NCI-H2029 (cell line): ENCODE measurements at places on chromosomes 13 and 19.

DNA sequence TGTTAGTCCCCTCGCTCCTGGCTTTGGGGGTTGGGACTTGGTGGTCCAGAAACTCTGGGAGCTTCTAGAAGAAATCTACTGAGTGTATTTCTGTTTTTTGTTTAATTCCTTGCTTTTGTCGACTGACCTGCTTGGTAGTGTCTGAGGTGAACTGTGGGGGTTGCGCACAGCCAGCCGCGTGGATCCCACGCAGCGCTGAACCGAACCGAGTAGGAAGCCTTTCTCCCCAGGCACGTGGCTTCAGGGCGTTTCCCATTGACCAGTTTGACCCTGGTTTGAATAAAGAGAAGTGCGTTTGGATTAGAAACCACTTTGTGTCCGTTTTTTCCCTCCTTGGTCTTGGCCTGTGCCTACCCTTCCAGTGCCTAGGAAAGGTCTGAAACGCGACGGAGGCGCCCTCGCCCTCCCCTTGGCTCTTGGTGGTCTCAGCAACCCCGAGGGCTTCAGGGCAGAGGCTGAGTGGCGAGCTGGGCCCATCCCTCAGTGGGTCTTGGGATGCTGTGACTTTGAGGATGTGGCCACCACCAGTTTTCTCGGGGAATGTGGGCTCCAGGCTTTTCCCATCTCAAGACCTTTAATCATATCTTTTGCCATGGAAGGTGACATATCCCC lies 2.7 kb upstream of the RPS15 start:
- no peak for DNase-seq

- no peak for DNase-seq
Measured at GRCh38 chr13:37515226-37515625, 83.3 kb downstream of the POSTN start.

DNA sequence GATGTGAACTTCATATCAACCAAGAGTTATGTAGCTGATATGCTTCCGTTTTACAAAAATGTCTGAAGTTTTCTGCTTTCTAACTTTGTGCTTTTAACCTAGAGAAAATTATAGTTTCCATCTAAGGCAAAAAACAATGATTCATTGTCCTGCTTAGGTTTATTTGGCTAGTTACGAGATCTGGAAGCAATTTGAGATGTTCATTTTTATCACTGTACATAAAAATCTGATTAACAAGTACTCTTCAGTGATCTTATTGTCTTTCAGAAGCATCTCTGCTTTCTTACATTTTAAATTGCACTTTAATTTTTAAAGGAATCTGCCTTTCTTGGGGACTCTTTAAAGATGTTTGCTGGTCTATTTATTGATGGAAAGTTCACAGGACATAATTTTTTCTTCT lies 188.1 kb downstream of the RFC3 start:
- DNase-seq, result no peak

DNA sequence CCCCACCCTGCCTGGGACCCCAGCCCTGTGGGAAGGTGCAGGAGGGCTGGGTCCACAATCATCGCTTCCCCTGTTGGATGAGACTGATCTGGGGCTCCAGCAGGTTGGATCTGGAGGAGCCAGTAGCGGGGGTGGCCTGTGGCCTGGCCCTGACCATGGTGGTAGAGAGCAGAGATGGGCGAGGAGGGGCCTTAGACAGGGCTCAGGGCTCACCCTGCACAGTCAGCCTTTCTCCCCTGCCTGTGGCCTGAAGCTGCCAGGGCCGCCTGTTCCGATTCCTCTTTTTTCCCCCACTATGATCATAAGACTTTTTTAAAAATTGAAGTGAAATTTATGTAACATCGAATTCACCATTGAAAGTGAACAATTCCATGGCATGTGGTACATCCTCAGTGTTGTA lies 18.2 kb downstream of the SIN3B start:
- DNase-seq, result no peak

DNA sequence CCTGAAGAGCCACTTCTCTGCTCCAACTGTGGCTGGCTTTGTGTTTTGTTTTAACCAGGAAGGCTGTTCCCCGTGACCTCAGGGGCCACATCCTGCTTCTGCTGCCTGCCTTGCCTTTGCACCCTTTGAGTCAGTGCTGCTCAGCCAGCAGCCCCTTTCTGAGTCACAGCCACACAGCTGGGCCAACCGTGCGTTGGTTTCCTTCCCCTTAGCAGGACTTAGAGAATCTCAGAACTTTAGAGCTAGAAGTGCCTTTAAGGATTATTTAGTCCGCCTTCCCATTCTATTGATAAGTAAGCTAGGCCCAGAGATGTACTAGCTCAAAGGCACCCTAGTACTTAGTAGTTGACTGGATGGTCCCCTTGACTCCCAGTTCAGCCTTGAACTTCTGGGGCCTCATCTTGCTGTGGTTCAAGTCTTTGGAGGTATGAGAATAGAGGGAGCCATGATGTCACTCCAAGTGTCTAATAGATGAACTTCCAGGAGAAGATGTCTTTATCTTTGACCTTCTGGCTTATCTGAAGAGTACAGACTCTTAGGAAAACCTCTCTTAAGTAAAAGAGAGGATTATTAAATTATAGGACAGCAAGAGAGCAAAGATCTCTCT lies 8.0 kb downstream of the RGCC start:
- DNase-seq, result no peak

- DNase-seq, result no peak
Measured at GRCh38 chr13:104198801-104199200, 1132.6 kb upstream of the SLC10A2 start.

GRCh38 chr13:68588623-68589022 lies 1358.5 kb upstream of the PCDH9 start:
- no peak for DNase-seq

GRCh38 chr13:77696879-77697216 lies 639 bp upstream of the SLAIN1 start:
- no peak for DNase-seq

- DNase-seq, result no peak
Measured at GRCh38 chr13:29845440-29846056, 4.9 kb downstream of the UBL3 start.

GRCh38 chr19:16615808-16616207 lies 12.2 kb downstream of the MED26 start:
- DNase-seq, result no peak

DNA sequence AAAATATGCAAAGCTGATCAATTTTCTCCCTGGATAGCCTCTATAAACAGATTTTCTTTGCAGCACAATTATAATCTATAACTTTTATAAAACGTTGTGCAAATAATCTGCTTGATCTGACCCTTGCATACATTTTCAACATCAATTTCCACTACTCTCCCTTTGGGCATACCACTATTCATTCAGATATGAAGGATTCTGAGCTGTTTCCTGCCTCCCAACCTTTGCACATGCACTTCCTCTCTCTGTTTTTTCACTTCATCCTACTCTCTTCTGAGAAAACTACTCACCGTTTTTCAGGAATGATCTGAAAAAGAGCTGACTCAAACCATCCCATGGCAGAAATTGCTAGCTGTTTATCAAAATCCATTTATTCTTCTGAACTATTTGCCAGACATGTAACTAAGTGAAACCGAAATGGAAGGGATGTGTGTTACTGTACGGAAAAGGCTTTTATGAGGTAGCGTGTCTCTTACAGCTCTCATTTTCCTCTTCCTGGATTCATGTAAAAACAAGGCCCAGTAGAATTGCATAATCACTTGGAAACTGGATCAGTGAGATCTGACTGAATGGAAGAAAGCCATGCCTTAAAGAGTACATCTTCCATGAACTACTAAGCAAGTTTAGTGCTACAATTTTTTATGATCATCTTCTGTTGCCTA lies 1447.3 kb upstream of the MIR17HG start:
- no peak for DNase-seq

DNA sequence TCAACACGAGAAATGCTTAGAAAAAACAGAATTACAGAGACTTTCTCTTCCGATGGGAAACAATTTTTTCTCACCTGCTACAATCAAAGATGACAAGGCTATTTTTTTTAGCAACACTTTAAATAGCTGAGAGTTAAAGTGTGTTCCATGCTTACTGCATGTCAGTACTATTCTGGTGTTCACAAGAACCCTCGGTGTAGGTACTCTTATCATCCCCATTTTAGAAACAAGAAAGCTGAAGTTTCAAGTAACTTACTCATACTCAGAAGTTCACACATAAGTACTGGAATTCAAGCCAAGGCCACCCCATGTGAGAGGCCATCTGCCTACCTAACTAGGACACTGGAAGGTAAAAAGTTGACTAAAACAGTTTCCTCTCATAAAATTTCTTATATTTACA lies 9.0 kb upstream of the TNFRSF19 start:
- DNase-seq, result no peak

DNA sequence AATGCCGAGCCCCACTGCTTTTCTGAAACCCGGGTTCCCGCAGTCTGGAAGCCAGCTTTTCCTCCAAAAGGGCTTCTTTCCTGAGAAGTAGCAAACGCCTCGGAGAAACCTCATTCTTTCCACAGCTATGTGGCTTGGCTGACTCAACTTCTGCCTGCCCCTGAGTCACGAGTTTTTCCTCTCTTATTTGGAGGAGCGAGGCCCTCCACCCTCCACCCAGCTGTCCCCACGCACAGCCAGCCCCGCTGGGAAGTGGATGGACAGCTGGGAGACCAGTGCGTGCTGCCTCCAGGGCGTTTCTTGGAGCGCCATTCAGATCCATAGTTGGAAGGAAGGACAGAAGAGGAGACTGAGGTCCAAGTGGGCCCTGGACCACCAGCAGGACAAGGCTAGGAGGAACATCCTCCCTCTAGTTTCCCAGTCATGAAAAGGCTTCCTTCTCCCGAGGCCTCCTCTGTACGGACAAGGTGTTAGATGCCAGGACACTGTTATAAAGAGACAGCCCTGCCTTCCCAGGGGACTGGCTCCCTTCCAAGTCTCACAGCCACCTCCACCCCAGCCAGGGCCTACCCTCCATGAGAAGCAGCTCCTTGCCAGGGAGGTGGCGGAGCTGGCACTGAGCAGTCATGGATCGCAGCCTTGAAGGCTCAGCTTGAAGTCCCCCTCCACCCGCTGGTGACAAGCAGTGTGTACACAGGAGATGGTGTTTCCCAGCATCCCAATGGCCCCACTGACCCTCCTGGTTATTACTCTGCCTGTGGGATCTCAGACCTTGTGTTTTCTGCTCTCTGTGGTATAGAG lies 2.5 kb upstream of the PLEKHF1 start:
- DNase-seq, result peak; percentile 48

- no peak for DNase-seq
Measured at GRCh38 chr13:36493046-36493445, 60.8 kb downstream of the CCNA1 start.

DNA sequence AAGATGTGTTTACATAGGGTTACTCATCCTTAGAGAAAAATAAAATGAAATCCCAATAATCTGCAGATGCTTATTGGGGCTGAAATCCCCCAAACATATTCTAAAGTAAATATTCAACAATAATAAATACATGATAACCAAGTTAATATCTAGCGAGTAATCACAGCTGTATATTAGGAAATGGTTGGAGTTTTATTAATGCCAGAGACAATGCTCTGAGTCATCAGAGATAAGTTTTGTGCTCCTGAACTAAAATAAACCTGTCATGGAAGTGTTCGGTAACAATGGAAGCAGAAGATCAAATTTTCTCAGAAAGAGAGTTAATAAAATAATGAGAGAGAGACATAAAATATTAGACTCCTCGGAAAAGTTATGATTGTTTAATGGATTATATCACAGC lies 31.4 kb downstream of the FLT1 start:
- DNase-seq, result no peak

DNA sequence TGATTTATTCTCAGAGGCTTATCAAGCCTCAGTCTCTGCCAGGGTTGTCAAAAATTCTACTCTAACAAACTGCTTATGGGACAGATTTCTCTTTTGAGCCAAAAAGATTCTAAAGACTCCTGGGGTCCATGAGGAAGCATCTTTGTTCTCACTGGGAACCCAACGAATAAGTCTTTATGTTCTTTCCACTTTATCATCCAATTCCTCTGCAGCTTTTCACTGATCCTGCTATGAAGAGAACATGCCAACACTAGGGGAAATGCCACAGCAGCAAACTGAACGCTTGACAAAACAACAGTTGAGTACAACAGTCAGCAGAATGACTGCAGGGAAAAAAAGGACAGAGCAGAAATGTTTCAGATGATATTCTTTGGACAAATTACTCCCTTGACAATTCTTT lies 22.2 kb downstream of the DCLK1 start:
- DNase-seq, result no peak

GRCh38 chr19:30781519-30781918 lies 409.3 kb downstream of the ZNF536 start:
- DNase-seq, result no peak

- peak; percentile 23 for DNase-seq
Measured at GRCh38 chr19:4910594-4911281, 1.4 kb downstream of the UHRF1 start.

- DNase-seq, result peak; percentile 54
Measured at GRCh38 chr19:46787331-46788261, 798 bp downstream of the SLC1A5 start.

- DNase-seq, result no peak
Measured at GRCh38 chr19:4189641-4190040, 7.2 kb downstream of the ANKRD24 start.

GRCh38 chr19:8184274-8184673 lies 24.9 kb upstream of the CERS4 start:
- no peak for DNase-seq

DNA sequence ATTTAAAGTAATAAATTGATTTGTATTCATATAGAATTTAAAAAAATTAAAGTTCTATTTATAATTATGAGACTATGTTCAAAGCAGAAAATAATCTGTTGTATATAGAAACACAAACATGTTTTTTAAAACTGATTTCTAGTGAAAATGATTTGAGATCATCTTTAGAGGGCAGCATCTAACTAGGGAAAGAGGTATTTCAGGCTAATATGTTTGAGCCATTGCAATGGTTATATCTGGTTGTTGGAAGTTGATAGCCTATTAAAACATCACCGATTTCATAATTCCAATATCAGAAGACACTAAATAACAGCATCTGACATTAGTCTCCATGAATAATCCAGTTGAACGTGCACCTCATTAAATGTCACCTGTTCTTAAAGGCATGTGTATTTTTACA lies 79.8 kb upstream of the SLITRK6 start:
- DNase-seq, result no peak

GRCh38 chr13:43444081-43444480 lies 342.7 kb downstream of the ENOX1 start:
- no peak for DNase-seq

GRCh38 chr19:10110076-10110971 lies 1.2 kb upstream of the P2RY11 start:
- DNase-seq, result no peak

DNA sequence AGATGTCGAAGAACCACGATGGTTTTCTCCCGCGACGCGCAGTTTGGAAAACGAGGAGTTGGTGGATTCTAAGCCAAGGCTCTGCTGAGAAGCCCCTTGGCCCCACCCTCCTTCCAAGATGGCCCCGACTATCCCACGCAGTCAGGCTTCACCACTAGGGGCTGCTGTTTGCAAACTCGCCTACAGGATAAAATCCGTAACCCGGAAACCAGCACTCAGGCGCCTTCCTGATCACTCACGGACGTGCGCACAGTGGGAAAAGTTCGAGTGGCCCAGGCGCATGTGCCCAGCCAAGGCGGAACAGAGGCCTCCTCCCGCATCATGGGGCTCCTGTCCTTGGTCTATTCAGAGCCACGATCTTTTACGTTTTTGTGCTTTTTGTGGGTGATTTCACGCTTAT lies 19.2 kb upstream of the UQCR11 start:
- DNase-seq, result no peak
